CD4-positive, alpha-beta T cell treated with Interferon gamma for 1 hour (primary cell): ENCODE measurements at places on chromosomes 4 and X.

DNA sequence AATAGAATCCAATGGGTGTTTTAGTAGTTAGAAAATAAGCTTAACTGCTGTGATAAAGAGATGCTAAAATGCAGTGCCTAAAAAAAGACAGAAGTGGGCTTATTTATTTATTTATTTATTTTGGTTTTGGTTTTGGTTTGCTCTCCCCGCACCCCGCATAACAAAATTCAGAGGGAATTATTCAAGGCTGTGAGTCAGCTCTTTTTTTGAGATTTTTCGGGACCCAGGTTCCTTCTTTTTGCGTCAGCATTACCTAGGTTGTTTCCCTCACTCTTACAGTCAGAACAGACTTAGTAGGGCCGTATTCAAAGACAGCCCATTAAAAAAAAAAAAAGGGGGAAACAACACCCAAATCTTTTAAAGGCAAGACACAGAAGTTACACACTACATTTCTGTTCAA is 1495.5 kb upstream of the ADGRL3 start:
- no peak for DNase-seq

DNA sequence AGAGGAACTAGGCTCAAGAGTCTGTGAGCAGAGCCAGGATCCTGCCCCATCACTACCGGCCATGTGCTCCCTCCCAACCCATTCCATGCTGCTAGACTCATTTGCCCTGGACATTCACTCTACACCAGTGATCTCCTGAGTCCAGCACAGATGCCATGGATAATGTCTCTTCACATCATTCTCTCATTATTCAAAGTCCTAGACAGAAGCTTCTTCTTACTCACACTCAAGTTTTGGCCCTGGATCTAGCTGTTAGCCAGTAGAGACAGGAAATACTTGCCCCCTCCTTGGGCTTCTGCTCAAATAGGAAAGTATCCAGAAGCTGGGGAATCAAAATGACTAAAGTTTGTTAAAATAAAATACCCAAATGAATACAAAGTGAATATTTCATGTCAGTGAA is 266.8 kb upstream of the LDB2 start:
- no peak for DNase-seq

GRCh38 chr4:148124512-148124911 is 317.7 kb downstream of the NR3C2 start:
- DNase-seq = no peak

DNA sequence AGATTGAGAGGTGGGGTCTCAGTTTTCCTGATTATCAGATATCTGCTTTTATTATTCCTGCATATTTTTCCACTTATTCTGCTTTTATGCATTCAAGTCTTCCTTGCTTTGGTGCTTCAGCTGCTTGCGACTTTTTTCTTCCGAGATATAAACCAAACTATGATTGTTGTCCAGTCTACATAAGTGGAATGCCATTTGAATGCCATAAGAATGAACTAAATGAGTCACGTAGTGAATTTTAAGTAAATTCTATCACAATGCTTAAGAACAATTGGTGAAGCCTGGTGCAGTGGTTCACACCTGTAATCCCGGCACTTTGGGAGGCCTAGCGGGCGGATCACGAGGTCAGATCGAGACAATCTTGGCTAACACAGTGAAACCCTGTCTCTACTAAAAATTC is 189.1 kb downstream of the PCDH18 start:
- DNase-seq = no peak

GRCh38 chrX:29187264-29187663 is 600.0 kb downstream of the IL1RAPL1 start:
- DNase-seq = no peak

DNA sequence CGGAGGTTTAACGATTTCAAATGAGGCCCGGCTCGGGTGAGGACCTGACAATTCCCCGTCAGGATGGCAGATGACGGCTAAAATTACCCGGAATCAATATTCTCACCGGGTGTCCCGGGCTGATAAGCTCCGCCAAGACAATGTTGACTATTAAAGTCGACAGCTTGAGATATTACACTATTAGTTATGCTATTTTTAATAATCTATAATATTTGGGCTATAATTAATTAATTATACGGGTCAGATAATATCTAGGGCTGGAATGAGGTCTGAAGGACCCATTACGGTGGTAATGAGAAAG is 9.4 kb upstream of the NKX1-1 start:
- no peak for DNase-seq

- no peak for DNase-seq
Measured at GRCh38 chr4:103074744-103075434, 1.7 kb downstream of the SLC9B2 start.

DNA sequence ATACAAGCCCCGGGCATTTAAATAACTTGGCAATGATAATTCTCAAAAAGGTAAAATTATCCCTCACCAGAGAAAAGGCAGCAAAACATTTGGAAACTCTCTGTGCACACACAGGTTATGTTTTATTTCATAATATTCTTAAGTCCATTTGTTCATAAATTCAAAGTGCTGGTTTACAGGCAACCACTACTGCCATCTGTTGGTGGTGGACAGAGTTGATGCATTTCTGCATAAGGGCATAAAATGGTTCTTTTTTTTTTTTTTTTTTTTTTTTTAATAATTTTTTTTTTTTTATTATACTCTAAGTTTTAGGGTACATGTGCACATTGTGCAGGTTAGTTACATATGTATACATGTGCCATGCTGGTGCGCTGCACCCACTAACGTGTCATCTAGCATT is 31.5 kb upstream of the IL21 start:
- peak; percentile 18 for DNase-seq

- no peak for DNase-seq
Measured at GRCh38 chrX:74325130-74326059, 21.4 kb downstream of the ZCCHC13 start.

DNA sequence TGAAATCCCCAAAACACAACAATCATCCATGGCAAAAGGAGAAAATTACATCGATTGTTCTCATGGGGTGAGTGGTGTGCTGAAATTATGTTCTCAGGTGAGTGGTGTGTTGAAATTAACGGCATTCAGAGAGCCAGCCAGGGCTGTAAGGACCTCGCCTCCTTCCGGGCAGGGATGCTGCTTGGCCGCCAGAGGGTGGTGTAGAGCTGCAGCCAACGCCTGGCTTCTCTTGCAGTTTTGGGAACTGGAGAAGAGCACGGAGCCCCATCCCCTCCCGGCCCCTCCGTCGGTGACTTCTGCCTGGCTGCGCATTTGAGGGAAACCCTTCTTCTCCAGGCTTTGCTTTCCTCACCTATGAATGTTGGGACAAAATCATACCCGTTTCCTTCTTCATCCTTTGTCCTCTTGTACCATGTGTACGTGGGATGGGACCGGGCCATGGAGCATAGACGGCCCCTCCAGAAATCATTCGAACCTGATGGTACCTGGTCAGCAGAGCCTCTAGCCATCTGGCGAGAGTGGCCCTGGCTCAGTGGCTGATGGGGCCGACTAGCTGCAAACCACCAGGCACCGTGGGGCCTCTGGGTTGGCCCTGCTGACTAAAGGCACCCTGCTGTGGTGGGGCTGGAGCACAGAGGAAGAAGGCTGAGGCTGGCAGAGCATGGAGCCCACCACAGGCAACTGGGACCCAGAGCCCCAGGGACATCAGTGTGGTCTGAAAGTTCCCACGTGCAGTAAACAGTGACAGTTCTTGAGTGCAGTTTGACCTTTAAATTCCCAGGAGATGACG is 28.4 kb downstream of the TRMT44 start:
- peak; percentile 15 for DNase-seq

DNA sequence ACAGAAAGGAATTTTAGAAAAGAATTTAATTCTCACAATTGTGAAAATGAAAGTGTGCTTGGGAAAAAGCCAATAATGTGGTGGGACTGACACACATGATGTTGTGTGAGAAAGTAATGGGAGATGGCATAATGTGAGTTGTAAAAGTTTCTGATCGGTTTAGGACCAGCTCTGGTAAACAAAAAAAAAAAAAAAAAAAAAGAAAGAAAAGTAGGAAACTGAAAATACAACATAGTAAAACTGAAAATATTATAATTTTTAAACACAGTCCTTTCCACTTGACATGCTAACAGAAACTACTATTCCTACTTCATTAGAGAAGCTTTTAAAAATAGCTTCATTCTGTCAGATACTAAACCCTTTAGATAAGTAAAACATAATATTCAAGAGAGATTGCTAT is 28.2 kb downstream of the RAP1GDS1 start:
- no peak for DNase-seq

GRCh38 chr4:93719552-93719951 is 109.0 kb upstream of the ATOH1 start:
- no peak for DNase-seq

DNA sequence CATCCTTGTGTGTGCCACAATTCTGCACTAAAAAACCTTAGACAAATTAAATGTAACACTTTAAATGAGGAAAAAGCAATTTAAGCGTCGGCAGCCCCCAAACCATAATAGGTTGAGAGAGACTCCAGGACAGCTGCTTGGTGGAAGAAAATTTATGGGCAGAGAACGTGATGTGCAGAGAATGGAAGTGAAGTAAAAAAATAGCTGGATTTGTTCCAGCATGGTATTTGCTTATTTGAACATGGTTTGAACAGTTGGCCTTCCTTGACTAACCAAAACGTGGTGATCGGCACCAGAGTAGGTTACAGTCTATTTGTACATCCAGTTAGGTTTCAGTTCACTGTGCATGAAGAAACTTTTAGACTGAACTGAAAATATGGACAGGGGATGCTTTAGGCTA is 343.0 kb upstream of the CPEB2 start:
- DNase-seq = no peak
